ENCODE measurements at places on chromosomes 7 and 10.

GRCh38 chr10:102729029-102730026, 14.4 kb upstream of the WBP1L start:
- DNase-seq: peak; percentile 75

DNA sequence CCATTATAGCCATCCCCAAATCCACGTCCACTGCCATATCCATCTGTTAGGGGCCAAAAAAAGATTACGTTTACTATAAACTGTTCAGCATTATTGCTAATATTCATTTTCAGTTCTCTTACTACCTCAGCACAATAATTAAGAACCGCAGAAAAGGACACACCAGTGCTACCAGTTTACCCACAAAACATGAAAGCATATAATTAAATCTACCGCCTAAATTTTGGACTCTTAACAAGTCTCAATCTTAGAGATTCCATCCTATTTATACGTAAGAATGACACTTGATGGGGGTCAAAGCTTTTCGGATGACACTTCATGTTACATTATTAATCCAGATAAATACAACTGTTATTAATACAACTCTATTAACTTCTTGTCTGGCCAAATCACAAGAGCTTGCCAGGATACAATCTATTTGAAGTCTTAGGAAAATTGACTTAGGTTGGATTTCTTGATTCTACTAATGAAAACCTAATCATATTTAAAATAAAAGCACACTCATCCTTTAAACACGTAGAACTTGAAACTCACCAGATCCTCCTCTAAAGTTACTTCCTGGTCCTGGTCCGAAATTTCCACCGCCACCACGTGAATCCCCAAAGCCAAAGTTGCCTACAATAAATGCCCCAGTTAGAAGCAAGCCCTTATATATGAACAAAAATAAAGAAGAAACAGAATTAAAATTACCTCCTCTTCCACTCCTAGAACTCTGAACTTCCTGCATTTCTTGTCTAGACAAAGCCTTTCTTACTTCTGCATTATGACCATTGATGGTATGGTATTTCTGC, 4.5 kb downstream of the HNRNPA2B1 start:
- no peak for DNase-seq

DNA sequence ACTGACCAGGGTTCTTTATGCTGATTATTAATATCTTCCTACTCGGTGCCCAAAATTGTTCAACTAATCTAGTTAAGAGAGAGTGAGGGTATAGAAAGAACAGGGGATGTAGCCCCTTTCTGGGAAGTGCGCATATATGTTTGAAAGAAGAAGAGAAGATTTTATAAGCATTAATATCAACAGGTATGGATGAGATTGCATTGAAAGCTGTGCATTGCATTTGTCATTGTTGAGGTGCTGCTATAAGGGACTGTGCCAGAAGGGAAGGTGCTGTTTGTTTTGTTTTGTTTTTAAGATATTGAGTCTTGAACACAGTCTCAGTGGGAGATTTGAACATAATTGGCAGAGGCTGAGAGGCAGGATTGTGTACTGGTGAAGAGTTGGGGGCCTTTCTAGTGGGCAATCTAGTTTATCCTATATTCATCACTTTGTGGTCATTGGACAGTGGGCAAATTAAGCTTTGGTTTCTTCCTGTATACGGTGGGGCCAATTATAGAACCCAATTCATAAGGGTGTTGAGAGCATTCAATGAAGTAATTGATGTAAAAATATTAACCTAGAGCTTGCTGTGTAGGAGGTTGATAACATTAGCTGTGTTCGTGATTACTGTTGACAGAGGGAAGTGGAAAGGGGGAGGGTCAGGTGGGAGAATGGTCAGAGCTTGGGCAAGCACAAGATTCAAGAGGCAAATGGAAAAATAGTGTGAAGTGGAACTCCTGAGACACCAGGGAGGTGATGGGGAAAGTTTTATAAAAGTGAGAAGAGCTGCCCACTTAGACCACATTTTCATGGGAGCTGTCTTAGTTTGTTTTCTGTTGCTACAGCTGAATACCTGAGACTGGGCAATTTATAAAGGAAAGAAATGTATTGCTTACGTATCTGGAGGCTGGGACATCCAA, 19.9 kb upstream of the PCGF5 start:
- no peak for DNase-seq

- no peak for DNase-seq
These were observed 196.9 kb upstream of the CNTNAP2 start for GRCh38 chr7:145919712-145920111.

GRCh38 chr10:43013065-43013464, 63.8 kb upstream of the RET start:
- DNase-seq: no peak

DNA sequence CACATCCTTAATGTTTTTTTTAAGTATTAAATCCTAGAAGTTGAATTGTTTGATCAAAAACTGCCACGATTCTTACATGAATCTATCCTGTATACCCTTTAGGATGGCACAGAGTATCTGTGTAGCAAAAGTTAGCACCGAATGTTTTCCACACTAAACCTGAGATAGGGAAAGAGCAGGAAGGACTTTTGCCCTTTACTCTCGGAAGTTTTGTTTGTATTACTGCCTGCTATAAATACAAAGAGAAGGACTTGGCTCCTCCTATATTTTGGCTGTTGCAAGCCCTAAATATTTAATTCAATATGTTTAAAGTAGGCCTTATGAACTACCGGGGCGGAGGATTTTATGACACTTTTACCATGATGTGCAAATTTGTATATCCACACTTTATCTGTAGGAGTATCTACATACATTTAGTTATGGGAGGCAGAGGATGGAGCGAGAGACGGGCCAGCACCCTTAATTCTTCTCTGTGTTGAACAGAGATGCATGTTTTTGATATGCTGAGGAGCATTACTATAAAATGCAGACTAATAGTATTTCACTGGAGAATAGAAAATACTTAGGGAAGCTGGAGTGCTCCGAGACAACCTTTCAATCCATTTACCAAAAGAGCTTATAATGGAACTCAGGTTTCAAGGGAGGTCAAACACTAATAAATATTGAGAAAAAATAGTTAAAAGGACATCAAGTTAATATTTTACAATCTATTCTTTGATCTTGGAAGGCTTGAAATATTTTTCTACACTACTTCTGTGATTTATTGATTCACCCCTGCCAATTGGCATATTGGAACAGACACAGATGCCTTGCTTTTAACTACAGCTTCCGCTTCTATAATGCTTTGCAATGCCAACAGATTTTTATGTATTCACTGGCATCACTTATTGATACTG, 97.4 kb downstream of the CHN2 start:
- DNase-seq: no peak

- DNase-seq: no peak
These were observed 651.8 kb downstream of the PARD3 start for GRCh38 chr10:34163075-34163905.

GRCh38 chr10:97838091-97838490, 11.6 kb upstream of the GOLGA7B start:
- no peak for DNase-seq

- DNase-seq: no peak
These were observed 148.4 kb upstream of the AHR start for GRCh38 chr7:17150018-17150417.

- DNase-seq: no peak
These were observed 15.5 kb upstream of the CALD1 start for GRCh38 chr7:134763960-134764359.

- no peak for DNase-seq
These were observed 94.9 kb downstream of the NKX6-2 start for GRCh38 chr10:132690821-132691610.

- DNase-seq: no peak
These were observed 147.2 kb upstream of the PRR15 start for GRCh38 chr7:29416276-29416937.

GRCh38 chr10:65628493-65629139, 1297.2 kb upstream of the LRRTM3 start:
- DNase-seq: no peak
